ENCODE measurements at places on chromosomes 2 and 18.

GRCh38 chr2:215439404-215439803, 3.5 kb upstream of the FN1 start:
- no peak for DNase-seq

- DNase-seq = no peak
These were observed 11.5 kb downstream of the LRP1B start for GRCh38 chr2:142119347-142119746.

DNA sequence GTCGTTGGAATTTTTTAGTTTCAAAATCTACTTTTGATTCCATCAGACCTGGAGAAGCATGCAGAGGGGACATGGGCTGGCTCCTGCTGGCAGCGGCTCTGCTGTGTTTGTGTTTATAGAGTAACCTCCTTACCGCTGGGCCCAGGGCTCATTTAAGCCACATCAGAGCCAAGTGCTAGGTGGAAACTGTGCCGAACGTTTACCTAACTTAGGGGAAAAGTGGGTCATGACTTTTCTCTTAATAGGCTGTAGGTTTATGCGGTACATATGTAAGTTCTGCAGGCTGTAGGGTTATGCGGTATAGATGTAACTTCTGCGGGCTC, 17.7 kb downstream of the CNDP2 start:
- DNase-seq = no peak

- no peak for DNase-seq
These were observed 351.2 kb downstream of the CDH19 start for GRCh38 chr18:66252703-66253102.

- DNase-seq = no peak
These were observed 54.0 kb upstream of the NOSTRIN start for GRCh38 chr2:168748461-168748860.

DNA sequence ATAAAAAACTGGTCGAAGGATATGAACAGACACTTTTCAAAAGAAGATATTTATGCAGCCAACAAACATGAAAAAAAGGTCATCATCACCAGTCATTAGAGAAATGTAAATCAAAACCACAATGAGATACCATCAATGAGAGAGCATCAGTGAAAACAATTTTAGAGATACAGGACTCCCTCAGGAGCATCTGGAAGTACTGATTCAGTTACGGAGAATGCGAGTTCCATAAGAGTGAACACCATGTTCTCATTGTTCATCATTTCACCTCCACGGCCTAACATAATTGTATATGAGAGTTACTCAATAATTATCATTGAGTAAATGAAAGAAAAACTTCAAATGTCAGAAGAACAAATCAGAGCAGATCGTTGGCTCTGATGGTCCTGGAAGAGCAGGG, 140.9 kb upstream of the TANK start:
- DNase-seq = no peak

- DNase-seq = peak; percentile 1
These were observed 83.8 kb upstream of the TLK1 start for GRCh38 chr2:171244466-171244969.

DNA sequence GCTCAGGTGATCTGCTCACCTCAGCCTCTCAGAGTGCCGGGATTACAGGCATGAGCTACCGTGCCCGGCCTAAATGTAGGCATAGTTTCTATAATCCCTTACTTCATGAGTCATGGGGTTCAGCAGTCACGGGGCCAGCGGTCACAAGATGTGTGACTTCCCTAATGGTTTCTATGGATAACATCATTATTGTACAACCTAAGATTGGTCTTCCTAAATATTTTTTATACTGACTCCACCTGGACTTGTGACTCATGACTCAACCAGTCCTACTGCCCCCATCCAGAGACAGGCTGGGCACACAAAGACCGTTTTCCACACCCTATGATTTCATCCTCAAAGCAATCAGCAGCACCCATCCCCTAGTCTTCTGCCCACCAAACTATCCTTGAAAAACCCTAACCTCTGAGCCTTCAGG, 15.9 kb downstream of the FAM210A start:
- DNase-seq = no peak

DNA sequence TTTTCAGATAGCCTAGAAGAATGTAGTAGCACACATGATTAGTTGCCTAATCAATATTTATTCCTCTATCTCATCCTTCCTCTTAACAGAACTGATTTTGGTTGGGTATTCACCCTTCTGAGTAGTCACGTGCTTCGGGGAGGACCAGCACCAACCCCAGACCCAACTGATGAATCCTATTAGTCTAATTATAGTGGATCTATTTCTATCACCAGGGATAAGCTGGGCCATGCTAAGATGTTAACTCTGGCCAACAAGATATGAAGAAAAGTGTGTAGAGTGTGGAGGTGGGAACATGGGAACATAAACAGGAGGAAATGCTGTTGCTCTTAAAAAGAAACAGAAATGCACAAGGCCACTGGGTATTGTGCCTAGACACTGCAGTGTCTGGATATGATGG, 119.9 kb downstream of the THADA start:
- DNase-seq = no peak

- DNase-seq = peak; percentile 9
These were observed 83.3 kb downstream of the GALNT14 start for GRCh38 chr2:31054842-31055388.

DNA sequence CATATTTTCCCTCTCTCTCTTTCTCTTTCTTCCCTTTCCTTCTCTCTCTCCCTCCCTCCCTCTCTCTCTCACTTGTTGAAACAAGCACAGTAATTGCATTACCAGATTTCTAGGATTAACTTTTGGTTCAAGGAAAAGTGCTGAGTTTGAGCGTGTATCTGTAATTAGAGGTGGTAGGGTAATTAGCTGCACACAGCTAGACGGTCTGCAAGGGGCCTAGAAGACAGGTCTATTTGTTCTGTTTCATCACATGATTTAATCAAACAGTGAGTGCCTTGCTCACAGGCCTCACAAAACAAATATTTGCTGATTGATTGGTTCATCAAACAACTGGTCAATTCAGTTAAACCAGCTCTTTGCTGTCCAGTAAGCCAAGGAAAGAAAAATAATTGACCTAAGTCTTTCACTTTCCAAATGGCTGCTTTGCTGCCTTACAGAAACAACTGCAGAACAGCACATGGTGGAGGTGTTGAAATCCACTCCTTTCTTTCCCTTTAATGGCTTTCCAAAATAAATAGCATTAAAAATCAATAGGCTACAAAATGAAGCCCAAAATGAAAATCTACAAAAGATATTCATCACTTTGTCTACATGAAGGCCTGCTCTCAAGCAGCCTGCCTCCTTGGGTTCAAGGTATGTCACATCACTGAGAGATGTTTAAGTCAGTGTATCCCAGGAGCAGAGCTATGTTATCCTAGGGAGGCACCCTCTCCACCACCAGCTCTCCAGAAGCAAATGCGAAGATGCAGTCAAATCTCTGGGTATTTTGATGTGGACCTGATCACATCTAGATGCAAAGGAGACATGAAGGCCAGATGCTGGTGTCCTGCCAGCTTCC, 264.4 kb upstream of the SIX2 start:
- no peak for DNase-seq

GRCh38 chr18:24397131-24397693, 412 bp downstream of the OSBPL1A start:
- DNase-seq = peak; percentile 84

GRCh38 chr18:23244401-23244800, 109.1 kb downstream of the CABLES1 start:
- DNase-seq = no peak

DNA sequence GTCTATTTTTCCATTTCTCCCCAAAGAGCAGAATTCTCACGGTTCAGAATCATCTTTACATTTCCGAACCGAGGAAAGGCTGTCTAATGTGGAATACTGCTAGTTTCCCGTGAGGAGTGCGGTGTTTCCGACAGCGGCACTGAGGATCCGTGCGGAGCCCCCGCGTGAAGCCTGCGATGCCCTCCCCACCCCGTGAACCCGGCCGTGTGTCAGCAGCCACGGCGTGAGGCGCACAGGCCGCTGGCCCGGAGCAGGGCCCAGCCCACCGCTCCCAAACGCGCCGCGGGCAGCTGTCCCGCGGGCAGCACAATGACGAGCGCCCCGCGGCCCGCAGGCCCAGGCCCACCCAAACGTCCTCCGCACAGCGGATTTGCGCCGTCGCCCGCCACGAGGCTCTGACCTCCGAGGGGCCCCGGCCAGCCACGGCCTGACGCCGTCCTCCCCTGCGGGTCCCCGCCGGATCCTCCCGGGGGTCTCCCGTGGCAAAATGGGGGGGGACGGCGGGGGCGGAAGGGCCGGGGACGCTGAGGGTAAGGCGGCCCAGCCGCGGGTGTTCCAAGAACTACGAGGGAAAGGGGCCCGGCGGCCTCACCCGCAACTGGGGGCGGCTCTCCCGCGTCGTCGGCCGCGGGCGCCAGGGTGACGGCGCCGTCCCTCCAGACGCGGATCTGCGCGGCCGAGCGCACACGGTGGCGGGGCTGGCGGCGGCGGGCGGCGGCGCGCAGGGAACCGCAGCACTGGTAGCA, 796 bp downstream of the SPIRE1 start:
- DNase-seq = no peak

DNA sequence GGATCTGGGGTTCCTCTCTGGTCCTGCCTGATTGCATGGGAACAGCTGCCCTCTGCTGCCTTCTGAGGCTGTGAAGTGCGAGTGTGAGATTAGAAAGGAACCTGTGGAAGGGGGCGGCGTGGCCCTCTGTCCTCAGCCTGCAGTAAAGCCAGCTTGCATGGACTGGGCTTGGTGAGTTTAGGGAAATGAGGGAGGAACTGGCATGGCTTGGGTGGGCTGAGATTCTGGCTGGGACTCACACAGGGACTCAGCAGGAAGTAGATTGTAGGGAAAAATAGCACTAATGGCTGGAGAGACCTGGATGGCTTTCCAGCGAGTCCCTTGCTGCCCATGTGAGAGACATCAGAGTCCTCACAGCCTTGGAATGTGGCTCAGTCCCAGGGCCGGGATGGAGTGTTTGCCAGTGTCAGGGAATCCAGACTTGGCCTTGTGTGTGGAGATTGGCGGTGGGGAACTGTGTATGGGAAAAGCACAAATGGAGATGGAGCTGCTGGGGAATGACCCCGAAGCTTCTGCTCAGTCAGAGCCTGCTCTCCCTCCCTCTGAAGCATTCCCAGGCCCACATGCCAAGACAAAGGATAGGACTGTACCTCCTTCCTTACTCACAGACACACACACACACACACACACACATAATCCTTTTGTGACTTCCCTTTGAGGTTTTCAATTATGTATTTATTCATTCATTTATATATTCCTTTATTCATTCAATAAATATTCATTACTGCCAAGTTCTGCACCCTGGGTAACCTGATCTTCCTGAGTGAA, 115.4 kb downstream of the ACAA2 start:
- no peak for DNase-seq

DNA sequence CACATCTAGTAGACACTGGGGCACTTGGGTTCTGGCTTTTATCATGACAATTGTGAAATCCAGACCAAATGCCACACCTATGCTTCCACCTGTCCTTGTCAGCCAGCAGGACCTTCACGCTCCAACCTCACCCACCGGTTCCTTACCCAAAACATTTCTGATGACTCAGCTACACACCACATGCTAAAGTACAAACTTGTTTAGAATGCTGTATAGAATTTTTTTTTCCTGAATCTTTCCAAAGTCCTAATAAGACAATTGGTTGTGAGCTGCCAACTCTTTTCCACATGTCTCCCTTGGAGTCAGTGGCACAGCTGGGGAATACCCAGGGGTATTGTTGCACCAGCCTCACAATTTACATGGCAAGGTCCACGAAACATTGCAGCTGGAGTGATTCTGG, 75.5 kb upstream of the LPIN2 start:
- DNase-seq = no peak
